ENCODE measurements at places on chromosomes 1 and 21.
A peak's percentile ranks its signal among the peaks of the same experiment; 100 is the strongest.

- peak; percentile 26 for DNase-seq
Observed at GRCh38 chr1:83064589-83065242, 934.2 kb downstream of the TTLL7 start.

DNA sequence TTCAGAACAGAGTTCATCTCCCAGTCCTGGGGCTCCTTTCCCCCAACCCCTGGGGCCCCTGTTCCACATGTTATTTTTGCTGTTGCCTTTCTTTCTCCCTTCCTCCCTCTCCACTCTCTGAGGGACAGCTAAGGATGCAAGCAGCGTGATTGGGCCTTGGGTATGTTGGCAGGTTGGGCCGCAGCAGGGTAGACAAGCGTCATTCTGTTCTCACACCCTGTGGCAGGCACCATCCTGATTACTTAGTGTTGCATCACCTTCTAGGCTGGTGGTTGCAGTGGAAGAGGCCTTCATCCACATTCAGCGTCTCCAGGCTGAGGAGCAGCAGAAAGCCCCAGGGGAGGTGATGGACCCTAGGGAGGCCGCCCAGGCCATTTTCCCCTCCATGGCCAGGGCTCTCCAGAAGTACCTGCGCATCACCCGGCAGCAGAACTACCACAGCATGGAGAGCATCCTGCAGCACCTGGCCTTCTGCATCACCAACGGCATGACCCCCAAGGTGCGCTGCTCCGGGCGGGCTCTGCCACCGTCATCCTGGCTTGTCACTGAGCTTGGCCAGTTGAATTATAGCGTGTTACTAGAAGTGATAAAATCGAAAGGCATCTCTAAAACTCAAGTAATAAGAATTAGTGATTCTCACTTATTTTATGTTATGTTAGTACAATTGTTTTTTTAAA is 43.4 kb downstream of the VANGL1 start:
- no peak for DNase-seq

- peak; percentile 57 for DNase-seq
Observed at GRCh38 chr1:115210302-115210711, 121.0 kb upstream of the TSPAN2 start.

- peak; percentile 83 for DNase-seq
Observed at GRCh38 chr1:23867895-23868556, at the start of gene FUCA1. FUCA1 (minus strand) TSS chr1:23868290; CDS start chr1:23868286, 4 bp downstream.

GRCh38 chr1:19086176-19086875 is 123.7 kb downstream of the UBR4 start:
- DNase-seq: no peak

DNA sequence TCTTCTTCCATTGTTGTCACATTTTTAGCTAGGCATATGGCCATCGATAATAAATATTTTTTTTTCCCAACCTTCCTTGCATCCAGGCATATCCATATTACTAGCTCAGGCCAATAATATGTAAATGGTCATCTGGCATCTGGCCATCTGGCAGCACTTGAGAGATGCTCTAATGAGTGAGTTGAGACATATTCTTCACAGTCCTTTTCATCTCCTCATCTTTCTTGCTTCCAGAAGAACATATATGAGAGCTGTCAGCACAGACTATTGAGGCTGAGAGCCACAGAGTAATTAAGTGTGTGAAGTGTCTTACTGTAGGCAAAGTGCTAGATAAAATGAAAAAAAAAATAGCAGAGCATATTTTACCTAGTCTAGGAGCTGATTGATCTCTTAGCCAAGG is 628.4 kb upstream of the TMPRSS15 start:
- no peak for DNase-seq

- no peak for DNase-seq
Observed at GRCh38 chr21:46065914-46066551, 31.9 kb upstream of the COL6A2 start.

DNA sequence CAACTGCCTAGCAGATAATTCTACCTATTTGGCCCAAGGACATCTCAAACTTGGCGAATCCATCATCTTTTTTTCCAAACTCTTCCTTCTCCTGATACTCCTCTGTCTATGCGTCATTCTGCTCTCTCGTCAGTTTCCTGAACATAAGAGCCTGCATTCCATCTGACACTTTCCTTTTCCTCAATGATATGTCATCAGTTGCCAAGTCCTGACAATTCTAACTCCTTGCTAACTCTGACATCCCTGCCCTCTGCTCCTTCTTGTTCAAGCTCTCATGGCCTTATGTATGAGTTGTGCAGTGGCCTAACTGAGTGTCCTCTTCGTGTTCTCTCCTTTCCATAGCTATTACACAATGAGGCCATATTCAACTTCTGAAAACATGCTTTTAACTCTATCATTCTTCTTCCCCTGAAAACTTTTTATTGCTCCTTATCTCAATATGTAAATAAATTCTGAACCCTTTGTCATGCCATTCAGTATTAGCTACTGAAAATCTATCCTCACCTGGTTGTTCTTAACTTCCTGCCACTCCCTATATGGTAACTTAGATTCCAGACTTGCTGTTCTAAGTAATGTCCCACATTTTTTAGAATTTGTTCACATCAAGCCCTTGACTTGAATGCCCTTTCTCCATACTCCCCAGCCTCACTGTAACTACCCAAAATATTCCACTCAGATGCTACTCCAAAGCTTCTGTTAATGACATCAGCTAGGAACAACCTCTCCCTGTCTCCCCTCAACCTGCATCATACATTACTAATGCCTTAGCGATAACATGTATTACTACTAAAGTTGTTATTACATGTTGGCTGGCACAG is 11.5 kb downstream of the PALMD start:
- DNase-seq: no peak

DNA sequence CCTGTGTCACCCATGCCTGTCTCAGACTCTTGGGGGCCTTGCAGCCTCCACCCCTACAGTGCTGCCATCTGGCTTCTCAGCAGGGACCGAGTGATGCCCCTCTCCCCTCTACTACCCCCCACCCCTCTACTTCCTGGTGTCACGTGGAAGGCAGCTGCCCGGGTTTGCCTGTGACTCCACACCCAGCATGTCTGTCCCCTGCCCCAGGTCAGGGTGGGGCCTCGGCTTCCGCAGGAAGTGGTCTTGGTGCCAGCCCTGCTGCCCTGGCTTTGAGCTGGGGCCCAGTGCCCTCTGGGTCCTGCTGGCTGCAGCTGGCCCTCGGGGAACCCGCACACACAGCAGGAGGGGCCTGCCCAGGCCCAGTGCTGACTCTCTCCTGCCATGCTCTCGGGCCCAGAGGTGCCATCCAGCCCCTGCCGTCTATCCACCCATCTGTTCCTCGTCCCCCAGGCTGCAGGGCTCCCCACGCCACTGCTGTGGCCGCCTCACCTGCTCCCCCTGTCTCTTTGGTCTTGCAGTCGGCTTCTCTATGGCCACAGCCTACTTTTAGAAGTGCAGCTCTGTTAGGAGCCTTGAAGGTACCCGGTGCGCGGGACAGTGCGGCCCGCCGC is 24.0 kb downstream of the PLCH2 start:
- no peak for DNase-seq

GRCh38 chr1:15110867-15111230 is 42.7 kb upstream of the TMEM51 start:
- DNase-seq: no peak

GRCh38 chr1:1371364-1371745 is 3.7 kb downstream of the AURKAIP1 start:
- no peak for DNase-seq

DNA sequence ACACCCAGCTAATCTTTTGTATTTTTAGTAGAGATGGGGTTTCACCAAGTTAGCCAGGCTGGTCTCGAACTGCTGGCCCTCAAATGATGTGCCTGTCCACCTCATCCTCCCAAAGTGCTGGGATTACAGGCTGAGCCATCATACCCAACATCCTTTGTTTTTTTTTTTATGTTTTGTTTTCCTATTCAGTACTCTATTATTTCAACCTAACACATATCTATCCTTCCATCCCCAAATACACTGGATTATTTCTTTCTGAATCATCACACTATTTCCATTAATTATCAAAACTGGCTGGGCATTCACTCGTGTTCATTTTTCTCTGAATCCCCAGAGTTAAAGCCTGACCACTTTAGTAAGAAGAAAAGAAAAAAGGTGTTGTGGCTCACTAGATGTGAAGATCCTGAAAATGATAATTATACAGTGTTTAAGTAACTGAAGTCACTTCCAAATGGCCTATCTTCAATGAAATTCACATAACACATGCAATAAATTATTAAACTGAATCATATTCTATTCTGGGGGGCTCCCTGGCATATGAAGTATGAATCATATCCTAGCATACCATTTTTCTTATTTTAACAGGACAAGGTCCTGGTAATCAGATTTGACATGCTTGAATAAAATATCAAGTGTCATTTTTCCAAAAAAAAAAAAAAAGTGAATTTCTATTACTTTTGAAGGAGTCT is 1754.2 kb downstream of the BRINP3 start:
- DNase-seq: peak; percentile 56

- DNase-seq: peak; percentile 49
Observed at GRCh38 chr1:36349839-36350238, 26.4 kb upstream of the EVA1B start.

DNA sequence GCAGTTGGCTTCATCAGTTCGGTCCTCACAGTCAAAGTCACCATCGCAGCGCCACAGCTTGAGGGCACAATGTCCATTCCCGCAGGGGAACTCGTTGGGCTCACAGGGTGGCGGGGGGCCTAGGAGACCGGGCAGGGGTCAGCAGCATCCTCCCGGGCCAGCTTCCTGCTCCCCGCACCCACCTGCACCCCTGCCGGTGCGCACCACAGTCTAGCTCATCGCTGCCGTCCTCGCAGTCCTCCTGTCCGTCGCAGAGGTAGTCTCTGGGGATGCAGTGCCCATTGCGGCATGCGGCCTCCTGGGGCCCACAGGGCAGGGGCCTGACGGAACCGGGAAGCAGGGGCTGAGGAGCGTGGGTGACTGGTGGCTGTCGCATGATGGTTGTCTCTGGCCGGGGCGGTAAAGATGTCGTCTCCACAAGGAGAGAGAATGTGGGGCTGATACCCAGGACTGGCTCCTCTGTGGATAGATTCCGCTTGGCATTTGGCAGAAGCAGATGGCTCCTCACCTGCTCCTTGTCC is 49.8 kb downstream of the HSPG2 start:
- DNase-seq: no peak

DNA sequence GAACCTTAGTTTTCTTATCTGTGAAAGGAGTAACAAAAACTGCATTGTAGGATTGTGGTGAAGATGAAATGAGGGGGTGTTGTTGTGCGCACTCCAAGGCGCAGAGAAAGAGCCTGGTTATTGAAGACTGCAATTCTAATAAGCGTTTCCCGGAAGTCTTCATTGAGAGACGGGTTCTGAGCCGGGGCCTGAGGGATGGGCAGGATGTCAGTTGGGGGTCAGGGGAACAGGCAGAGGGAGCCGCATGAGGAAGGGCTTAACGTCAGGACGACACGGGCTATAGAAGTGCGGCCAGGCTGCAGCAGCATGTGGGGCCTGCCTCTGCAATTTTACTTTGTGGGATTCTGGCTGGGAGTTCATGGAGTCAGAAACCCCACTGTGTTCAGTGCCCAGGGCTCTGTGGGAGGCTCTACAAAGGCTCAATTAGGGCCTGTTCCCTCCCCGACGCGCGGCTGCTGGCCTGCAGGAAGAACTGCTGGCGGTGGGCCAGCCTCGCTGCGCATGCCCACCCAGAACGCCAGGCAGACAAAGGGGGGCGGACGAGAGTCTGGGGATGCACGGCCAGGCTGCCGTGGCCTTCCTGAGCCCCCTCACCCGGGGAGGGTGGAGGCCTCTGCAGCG is 20.7 kb downstream of the TRIM62 start:
- DNase-seq: peak; percentile 67

GRCh38 chr1:61851849-61852669 is 109.8 kb downstream of the PATJ start:
- DNase-seq: peak; percentile 53

- no peak for DNase-seq
Observed at GRCh38 chr1:111705841-111706240, 33.4 kb downstream of the INKA2 start.

DNA sequence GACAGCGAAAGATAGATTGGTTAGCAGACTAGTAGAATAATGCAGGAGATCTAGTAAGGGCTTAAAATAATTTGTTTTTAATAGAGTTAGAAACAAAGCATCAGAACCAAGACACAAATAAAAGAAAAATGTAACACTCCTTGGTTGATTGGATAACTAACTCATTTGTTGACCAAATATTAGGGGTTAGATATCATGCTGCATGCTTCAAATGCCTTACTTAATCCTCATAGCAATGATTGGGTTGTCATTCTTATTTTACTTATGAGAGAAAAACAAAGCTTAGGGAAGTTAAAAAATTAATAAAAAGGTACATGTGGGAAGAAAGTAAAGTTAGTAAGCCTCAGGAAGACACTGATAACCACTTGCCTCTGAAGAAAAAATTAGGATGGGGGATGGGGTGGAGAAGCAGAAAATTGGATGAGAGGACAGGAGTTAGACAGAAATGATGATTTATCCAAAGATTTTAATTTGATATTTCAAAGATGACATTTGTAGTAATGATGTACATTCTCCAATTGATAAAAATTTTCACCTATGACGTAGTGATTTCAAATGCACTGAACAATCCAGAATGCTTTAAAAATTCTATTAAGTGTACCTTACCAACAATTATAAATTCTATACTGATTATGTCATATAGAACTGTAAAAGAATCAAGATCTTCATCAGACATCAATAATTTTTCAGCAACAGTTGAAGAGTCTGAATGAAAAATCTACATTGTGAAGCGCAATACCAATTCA is 374.7 kb downstream of the COL11A1 start:
- peak; percentile 10 for DNase-seq

GRCh38 chr1:2556678-2557481 is 709 bp downstream of the TNFRSF14 start:
- DNase-seq: no peak

- DNase-seq: peak; percentile 66
Observed at GRCh38 chr1:44842862-44843655, at the start of gene PTCH2. PTCH2 (minus strand) TSS chr1:44843253; CDS start chr1:44842932, 321 bp downstream.

DNA sequence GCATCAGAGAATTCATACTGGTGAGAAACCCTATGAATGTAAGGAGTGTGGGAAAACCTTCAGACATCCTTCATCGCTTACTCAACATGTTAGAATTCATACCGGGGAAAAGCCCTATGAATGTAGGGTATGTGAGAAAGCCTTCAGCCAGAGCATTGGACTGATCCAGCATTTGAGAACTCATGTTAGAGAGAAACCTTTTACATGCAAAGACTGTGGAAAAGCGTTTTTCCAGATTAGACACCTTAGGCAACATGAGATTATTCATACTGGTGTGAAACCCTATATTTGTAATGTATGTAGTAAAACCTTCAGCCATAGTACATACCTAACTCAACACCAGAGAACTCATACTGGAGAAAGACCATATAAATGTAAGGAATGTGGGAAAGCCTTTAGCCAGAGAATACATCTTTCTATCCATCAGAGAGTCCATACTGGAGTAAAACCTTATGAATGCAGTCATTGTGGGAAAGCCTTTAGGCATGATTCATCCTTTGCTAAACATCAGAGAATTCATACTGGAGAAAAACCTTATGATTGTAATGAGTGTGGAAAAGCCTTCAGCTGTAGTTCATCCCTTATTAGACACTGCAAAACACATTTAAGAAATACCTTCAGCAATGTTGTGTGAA is 12.8 kb downstream of the ZFP69B start:
- DNase-seq: peak; percentile 17

DNA sequence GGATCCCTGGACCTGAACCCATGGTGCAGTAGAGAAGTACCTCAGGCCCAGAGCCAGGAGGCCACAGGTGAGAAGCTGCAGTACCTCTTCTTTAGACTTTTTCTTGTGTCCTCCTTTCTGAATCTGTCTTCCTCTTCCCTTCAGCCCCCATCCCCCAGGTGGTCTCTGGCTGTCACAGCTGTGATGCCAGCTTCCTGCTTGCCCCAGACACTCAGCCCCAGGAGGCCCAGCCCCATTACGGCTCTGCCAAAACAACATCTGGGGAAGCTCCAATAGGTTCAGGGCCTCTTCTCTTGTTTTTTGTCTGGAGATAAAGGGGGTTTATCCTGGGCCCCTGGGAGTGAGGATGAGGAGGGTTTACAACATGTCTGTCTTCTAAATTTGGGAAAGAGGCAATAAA is 9.5 kb upstream of the BTG2 start:
- DNase-seq: no peak
